ENCODE measurements at places on chromosomes 11 and 22.

GRCh38 chr11:120658071-120658423, 146.5 kb downstream of the GRIK4 start:
- DNase-seq = no peak

DNA sequence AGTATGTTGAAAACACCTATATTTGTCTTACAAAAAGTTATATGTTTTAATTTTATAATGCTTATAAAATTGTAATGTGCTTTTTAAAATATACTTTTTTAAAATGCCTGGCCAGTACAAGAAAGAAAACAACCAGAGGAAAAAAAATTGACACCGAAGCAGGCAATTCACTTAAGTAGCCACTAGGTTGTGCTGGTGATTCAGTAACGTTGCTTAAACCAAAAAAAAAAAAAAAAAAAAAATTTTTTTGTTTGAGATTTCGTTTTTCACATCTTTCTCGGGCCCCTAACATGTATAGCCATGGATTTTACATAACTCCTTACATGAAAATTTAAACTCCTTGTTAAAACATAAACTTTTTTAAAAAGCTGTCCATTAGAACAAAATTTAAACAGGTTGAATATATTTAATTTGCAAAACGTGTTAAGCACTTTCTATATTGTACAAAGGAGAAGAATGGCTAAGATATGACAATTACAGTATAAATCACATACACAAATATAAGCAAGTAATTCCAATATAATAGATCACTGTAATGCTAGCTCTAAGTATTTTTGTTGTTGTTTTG, 9.2 kb downstream of the OR8B4 start:
- no peak for DNase-seq

DNA sequence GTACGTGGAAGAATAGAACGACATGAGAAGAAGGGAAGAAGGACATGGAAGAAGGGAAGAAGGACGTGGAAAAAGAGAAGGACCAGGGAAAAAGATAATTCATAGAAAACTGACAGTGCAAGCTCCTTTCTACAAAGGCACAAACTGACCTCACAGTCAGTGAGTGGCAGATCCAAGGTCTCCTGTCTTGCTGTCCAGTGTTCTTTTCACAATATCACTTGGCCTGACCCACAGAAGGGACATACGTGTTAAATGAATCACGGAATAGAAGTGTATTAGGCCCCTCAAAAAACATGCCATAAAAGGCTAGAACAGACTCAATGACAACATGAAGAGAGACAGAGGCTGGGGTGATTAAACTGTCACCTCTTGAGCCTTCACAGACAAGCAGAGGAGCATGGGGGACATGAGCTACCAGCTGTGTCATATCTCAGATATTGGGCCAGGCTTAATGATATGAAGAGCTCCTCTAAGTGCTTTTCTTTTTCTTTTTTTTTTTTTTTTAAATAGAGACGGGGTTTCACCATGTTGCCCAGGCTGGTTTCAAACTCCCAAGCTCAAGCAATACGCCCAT, 4.6 kb downstream of the ASCC2 start:
- no peak for DNase-seq

GRCh38 chr11:104819107-104819506, 79.2 kb downstream of the CASP12 start:
- DNase-seq = no peak

DNA sequence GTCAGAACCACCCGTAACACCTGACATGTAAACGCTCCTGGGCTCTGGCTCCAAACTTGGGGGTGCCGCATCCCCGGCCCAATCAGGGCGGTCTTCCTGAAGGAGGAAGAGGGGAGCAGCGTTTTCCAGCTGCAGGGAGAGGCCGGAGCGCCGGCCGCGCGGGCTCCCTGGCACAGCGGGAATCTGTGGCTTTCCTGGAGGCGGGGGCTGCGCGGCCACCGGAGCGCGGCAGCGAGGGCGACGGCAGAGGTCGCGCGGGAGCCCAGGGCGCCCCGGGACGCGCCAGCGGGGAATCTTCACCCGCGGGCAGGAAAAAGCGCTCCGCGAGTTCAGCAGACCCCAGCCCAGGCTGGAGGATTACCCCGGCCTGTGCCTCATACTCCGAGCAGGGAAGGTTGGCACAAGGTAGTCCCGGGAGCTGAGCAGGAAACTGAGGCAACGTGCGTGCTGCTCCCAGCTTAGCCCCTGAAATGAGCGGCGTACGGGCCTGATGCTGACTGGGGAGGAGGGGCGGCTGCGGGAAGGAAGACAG, 600 bp upstream of the ESAM start:
- DNase-seq = no peak

DNA sequence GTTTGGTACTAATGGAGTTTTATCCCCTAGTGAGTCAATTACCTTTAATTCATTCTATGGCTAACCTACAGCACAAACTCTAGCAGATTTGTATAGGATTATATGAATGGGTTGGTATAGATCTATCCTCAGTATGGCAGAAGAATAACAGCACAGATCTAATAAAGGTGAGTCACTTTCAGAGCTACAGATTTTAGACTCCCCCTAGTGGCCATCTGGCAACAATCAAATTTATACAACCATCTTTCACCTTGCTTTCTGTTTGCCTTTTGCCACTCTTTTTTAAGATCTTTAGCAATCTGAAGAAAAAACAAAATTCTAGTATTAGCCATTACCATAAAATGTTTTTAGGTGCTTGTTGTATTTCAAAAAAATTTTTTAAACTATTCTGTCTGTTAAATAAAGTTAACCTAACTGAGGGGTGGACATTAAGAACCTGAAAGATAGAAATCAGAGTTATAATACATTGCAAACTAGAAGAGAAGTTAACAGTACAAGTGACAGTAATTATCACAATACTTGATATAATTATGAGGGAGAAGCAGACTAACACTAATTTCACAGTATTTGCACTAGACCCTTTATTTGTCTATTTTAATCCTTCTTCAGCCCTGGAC, 25.8 kb downstream of the DDIAS start:
- no peak for DNase-seq

DNA sequence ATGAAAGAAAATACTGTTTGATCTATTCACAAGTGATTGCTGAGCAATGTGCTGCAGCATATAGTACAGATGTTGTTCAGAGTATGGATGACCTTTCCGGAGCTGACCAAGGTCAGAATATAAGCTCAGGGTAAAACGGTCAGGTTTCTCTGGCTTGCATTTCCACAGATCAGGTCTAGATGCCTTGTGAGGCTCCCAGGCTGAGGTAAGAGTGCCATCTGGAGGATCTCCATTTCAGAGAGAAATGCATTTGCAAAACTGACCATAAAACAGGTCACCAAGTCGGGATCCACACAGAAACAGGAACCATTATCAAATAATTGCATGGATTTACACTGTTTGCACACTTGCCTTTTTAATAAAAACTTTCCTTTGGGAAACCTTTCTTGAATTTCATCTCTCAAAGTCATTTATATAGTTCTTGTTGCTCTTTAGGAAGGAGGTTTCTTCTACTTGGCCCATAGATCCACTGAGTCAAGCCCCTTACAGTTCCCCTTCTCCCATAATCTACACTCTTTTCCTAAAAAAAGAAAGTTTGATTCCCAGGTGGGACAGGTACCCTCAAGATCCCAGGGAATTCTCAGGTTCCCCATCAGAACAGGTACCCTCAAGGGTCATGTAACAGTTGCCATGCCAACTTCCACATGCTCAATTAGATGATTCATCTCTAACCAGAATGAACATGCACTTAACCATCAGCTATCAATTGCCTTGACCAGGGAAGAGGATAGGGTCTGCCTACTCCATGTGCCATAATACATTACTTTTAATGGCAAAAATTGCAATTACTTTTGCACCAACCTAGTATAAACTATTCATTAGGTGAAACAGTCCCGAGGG, 25.0 kb upstream of the TMPRSS5 start:
- DNase-seq = no peak

GRCh38 chr11:19551457-19551856, 161.2 kb upstream of the NAV2 start:
- no peak for DNase-seq

- no peak for DNase-seq
Observed at GRCh38 chr11:102830001-102830727, 13.2 kb downstream of the MMP3 start.

GRCh38 chr11:35330931-35331330, 88.4 kb downstream of the SLC1A2 start:
- DNase-seq = no peak

GRCh38 chr22:40714499-40715337, 35.4 kb downstream of the MCHR1 start:
- no peak for DNase-seq

GRCh38 chr11:109426442-109427240, 4.7 kb downstream of the C11orf87 start:
- DNase-seq = no peak

GRCh38 chr11:10597877-10598351, 29.4 kb upstream of the LYVE1 start:
- DNase-seq = no peak

GRCh38 chr22:19082793-19083192, 39.4 kb downstream of the DGCR2 start:
- DNase-seq = no peak

DNA sequence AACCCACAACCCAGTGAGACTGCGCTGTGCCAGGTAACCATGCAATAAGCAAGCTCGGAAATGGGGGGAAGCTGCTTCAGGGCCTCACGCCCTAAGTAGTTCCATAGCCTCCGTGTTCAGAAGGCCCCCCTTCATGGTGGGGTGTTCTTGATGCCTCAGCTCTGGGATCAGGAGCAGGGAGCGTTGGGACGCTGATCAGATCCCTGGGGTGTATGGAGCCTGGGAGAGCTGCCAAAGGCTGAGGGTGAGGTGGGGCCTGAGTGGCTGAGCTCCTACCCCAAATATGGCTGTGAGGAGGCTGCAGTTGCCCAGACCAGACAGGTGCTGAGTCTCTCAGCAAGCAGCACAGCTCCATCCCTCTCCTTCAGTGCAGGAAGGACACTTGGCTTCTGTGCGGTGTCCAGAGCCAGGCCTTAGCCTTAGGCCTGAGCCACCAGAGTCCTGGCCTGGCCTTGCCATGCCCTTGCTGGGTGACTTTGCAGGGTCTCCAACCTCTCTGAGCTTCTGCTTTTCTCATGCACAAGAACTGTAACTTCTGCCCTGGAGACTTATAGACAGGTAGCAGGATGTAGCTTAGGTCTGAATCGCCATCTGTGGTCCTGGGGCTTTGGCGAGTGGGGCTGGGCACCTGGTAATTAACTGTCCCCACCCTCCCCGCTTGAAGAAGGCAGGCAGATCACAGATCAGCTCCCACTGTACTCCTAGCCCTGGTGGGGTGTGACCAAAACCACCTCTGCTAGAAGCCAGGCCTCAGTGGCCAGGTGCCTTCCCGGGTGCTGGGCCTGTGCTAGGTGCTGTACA, 5.3 kb downstream of the MMP11 start:
- no peak for DNase-seq

DNA sequence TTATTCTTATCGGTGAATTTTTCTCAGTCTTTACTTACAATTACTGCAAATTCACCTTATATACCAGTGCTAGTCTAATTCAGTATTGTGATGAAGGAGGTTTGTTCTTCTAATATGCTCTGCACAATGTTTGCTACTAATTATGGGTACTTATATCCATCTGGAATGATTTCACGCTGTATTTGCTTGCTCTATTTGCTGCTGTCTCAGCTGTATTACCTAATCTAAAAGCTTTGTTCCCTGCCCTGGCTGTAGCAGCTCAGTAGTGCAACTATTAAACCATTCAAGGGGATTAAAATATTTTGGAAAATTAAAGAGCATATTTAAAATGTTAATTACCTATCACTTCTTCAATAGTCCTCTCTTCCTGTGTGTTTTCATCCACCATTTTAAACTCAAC, 375.3 kb downstream of the LUZP2 start:
- DNase-seq = no peak

DNA sequence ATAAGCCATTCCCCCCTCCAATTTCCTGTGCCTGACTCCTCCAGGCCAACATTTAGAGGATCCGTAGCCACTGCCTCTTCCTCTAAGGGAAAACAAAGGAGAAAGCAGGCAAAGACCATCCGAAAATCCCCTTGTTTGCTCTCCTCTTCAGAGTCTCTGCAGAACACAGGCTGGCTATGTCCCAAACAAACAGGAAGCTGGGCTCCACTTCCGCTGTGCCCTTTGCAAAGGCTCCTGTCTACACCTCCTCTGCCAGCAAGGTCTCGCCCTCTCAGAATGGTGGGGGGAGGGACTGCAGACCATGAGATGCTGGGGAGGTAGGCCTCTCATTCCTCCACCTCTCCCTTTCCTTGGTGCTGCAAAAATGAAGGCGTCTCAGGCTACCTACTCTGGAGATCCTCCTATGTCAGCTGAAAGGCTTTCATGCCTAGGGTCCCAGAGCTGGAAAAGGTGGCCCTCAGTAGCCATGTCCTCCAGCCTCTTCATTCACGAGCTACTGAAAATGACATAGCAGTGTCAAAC, 596.2 kb downstream of the BUD13 start:
- no peak for DNase-seq

DNA sequence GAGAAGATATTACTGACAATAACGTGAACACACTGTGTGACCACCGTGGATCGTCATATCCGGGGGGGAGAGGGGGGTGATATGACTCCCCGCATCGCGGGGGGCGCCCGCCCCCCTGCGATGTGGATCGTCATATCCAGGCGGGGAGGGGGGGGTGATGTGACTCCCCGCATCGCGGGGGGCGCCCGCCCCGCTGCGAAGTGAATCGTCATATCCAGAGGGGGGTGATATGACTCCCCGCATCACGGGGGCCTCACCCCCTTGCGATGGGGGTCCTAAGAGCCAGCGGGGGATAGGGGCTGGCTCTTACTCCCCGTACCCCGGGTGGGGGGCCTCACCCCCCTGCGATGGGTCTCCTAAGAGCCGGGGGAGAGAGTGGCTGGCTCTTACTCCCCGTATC, 19.9 kb downstream of the UNC93B1 start:
- DNase-seq = no peak

GRCh38 chr22:23023294-23023693, 47.0 kb upstream of the GNAZ start:
- no peak for DNase-seq

DNA sequence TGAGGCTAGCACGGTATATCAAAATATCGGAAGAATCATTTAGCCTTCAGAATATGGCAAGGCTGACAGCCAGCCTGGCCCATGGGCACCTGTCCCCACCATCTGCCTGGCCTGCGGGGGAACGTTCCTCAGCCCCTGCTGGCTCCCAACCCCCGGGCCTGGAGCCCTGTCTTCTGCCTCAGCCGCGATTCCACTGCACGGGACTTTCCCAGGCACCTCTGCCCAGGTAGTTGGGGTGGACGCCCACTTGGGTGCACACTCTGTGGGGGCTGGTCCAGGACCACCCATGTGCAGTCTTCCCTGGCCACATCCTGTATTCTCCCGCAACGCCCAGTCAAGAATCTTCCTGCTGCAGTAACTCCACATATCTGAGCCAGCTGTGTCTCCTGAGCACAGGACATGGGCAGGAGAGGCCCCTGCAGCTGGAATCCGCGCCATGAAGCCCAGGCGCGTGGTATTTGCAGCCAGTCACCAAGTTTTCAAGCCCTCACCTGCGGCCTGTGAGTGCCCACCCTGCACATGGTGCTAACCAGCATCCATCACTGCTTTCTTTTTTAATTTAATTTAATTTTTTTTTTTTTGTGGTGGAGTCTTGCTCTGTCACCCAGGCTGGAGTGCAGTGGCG, 77.9 kb downstream of the KCNQ1 start:
- DNase-seq = no peak

DNA sequence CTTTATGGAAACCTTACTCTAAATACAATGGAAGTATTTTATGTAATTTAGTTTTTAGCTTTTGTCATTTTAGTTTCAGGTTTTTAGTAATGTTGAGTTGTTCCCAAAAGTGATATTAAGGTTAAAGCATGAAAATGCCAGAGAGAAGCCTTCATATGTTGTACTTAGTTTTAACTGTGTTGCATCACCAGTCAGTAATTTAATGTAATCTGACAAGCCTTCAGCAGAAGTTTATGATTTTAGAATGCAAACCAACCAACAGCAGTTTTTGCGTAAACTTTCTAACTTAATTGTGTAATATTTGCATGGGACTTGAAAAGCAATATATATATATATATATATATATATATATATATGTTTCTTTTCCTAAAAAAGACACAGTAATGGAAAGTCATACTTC, 110.6 kb downstream of the MSANTD4 start:
- no peak for DNase-seq

All from stimulated activated CD8-positive, alpha-beta memory T cell treated with anti-CD3 and anti-CD28 coated beads, Interleukin-2, amount 100 ng/mL, for 1 hour (primary cell).